ENCODE measurements at places on chromosomes 3 and 15.
A peak's percentile ranks its signal among the peaks of the same experiment; 100 is the strongest.

- DNase-seq, result no peak
Observed at GRCh38 chr15:72493220-72493619, 19.1 kb downstream of the ARIH1 start.

GRCh38 chr3:131033480-131034080 lies 6.9 kb downstream of the NEK11 start:
- peak; percentile 44 for DNase-seq

DNA sequence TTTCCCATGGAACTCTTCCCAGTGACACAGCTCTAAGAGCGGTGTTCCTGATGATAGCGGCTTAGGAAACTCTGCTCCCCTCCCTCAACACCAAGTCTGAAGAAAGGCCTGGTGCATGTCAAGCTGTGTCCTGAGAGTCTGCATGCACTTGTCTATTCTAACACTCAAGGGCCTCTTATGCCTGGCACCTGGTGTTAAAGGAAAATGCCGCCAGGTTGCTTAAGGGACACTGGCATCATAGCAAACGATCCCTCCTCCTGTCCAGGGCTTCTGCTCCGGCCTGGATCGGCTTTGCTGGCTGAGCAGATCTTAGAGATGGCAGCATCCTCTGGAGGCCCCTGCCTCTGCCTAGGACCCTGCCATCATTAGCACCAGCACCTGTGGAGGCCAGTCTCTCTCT lies 121.7 kb downstream of the MEGF11 start:
- DNase-seq, result no peak

- no peak for DNase-seq
Observed at GRCh38 chr15:67253549-67254237, 768 bp downstream of the AAGAB start.

DNA sequence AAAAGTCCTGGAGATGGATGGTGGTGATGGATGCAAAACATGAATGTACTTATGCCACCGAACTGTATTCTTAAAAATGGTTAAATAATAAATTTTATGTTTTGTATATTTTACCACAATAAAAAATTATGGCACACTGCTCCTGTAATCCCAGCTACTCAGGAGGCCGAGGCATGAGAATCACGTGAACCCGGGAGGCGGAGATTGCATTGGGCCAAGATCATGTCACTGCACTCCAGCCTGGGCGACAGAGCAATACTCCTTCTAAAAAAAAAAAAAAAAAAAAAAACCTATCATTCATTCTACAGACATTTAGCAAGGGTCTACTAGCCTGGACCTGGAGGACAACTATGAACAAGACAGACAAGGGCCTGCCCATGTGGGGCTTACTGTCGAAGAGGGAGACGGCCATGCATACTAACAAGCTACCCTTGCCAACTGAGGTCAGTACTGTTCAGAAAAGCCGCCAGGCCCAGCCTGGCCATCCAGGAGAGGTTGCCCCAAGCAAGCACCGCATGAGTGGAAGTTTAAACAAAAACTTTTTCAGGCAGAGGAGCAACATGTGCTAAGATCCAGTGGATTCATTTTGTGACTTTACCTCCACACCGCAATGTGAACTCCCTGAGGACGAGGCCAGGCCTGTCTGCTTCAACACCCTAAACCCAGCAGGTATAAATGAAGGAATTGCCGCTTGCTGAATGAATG lies 2.8 kb upstream of the NEK4 start:
- DNase-seq, result no peak

GRCh38 chr15:40091861-40092255 lies 16.8 kb downstream of the BMF start:
- DNase-seq, result no peak

GRCh38 chr3:41652506-41652905 lies 309.4 kb downstream of the ULK4 start:
- DNase-seq, result no peak

Data from NCI-H1092 (cell line).